ENCODE measurements at places on chromosomes 13 and 19.

DNA sequence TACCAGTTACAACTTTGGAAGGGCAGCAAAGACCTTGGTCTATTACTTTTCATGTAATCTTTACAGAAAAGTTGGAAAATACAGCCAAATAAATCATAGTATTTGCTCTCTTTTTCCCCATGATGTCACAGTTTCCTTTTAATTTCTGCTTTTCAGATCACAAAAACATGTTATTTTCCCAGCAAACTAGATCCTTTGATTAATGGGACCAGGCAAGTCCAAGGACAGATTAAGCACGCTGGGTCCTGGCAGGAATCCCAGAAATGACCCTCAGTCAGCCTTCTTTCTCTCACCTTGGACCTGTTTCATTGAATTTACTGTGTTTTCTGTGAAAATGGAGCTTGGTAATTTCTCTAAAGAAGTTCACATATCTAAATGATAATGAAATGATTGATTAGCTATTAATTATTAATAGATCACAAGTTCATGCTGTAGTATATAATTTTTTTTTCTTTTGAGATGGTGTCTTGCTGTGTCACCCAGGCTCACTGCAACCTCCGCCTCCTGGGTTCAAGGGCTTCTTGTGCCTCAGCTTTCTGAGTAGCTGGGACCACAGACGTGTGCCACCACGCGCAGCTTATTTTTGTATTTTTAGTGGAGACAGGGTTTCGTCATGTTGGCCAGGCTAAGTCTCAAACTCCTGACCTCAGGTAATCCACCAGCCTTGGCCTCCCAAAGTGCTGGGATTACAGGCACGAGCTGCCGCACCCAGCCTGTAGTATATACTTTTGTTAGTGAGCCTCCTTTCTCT is 16.0 kb downstream of the SPATA13 start:
- DNase-seq = no peak

- no peak for DNase-seq
Observed at GRCh38 chr13:31914843-31915242, 116.7 kb upstream of the FRY start.

DNA sequence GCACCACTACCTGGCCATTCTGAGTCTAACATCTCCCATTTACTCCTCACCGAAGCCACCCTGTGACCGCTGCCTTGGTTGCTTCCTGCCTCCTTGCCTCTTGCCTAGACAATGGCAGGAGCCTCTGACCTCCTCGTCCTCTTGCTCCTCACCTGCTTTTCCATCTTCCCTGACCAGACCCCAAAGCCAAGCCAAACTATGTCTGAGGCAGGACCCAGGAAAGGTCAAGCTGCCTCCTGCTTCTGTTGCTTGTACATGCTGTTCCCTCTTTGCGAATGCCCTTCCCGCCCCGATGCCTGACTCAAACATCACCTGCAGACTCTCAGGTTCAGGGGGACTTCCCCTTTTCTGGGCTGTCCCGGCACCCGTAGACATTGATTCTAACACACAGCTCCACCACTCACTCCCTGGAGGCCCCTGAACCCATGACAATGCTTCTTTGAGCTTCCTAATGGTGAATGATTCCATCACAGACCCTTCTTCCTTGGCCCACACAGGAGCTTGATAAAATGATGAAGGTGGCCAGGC is 60.8 kb downstream of the F2RL3 start:
- no peak for DNase-seq

GRCh38 chr13:20161275-20161950 is 561 bp upstream of the GJA3 start:
- DNase-seq = peak; percentile 47

- DNase-seq = no peak
Observed at GRCh38 chr19:34766386-34766785, 6.6 kb downstream of the ZNF599 start.

All from activated naive CD4-positive, alpha-beta T cell treated with Interleukin-2 at 50 U/mL for 16 hours (primary cell).